ENCODE measurements at places on chromosomes 11 and 22.

DNA sequence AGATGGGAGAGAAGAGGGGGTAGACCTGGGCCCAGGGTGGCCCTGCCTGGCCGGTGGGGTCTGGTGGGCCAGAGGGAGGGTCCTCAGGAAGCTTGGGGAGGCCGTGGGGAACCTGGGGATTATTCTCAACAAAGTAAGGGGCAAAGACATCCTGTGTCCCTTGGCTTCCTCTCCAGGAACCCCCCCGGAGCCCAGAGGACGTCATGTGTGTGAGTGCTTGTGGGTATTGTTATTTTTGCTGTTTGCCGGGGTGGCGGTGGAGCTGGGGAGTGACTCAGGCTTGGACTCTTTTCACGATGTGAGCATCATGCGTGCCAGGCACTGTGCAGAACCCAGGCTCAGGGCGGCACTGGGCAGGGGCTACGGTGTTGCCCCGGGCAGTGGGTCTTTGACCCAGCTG, 982 bp upstream of the SHANK3 start:
- DNase-seq: no peak

DNA sequence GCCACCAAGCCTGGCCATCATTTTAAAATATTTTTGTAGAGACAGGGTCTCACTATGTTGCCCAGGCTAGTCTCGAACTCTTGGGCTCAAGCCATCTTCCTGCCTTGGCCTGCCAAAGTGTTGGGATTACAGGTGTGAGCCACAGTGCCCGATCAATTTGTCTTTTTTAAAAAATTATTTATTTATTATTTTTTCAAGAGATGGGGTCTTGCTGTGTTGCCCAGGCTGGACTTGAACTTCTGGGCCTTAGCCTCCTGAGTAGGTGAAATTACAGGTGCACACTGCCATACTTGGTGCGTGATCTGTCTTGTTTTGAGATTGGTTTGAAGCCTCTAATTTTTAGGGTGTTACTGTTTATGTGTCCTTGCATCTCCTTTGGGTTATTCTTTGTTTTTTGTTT, 10.2 kb downstream of the CABIN1 start:
- no peak for DNase-seq

- no peak for DNase-seq
Observed at GRCh38 chr11:116233561-116233960, 539.2 kb downstream of the BUD13 start.

DNA sequence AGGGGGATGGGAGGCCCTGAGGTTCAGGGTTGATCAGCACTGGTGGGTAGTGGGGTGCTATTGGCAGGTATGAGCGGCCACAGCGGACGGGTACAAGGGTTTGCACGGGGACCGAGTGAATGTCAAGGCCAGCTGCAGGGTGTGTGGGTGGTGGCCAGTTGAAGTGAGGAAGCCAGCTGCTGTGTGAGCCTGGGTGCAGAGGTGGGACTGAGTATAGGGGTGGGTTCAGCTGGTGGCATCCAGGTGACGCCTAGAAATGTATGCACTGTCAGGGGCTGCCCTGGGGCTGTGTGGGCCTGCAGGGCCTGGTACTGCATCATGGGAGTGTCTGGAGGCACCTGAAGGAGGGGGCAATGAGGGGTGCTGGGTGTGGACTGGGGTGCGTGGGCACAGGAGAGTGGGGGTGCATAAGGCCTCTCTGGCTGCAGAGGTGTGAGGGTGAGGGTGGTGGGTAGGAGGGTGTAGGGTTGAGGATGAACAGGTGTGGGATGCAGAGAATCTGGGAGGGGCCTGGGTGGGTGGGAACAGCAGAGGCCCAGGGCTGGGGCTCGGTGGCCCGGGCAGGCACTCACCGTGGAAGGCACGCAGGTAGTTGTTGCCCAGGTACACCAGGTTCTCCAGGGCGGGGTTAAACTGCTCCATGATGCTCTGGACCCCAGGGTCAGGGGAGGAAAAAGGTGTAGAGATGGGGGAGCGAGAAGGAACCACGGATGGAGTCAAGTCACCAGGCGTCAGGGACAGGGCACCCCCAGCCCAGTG, 1.7 kb downstream of the BAIAP2L2 start:
- no peak for DNase-seq
